MV-4-11 (cell line): ENCODE measurements at places on chromosomes 16 and 17.

DNA sequence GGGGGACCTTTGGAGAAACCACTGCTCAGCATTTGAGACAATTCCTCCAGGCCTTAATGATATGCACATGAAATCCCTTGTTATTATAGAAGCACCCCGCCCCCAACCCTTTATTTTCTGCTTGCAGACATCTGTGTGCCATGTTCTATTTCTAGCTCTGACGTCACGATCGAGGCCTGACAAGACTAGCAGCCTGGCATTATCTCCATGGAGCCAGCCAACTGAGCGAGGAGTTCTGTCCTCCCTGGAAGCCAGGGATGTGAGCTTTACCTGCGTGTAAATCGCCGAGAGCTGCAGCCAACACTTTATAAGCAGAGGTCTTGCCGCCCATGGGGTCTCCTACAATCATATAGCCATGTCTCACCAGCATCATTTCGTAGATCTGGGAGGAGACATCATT is 116.9 kb downstream of the DNAH3 start:
- no peak for DNase-seq

- no peak for DNase-seq
Measured at GRCh38 chr17:62033317-62033716, 31.8 kb downstream of the MED13 start.

- no peak for DNase-seq
Measured at GRCh38 chr17:44989552-44990138, 21.5 kb upstream of the C1QL1 start.

- DNase-seq: no peak
Measured at GRCh38 chr16:17261197-17261858, 209.4 kb downstream of the XYLT1 start.

DNA sequence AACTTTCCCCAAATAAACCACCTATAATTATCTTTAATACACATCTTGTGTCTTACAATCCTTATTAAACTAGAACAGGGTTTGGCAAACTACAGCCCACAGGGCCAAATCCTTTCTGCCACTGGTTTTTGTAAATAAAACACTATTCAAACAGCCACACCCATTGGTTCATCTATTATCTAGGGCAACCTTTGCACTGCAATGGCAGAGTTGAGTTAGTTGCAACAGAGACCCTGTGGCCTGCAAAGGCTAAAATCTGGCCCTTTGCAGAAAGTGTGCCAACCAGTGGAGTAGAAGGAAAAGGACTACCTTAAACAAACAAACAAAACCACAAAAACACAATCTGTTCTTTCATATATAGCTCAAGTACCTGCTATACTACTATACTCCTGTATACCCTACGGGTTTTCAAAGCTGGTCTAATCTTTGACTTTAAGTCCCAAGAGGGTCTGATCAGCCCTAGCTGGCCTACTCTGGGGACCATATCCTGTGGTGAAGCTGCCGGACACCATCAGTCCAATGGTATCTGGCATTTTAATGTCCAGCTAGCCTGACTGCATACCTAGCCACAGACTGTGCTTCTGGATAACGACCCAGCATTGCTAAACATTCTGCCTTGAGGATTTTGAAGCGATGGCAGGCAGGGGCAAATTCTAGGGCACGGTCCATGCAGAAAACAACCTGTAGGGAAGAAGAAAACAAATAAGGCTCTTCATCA is 23.3 kb downstream of the CNP start:
- DNase-seq: no peak

- DNase-seq: no peak
Measured at GRCh38 chr16:50765260-50765659, 23.4 kb downstream of the CYLD start.

- peak; percentile 29 for DNase-seq
Measured at GRCh38 chr17:14805348-14805747, 459.8 kb downstream of the PMP22 start.

- DNase-seq: no peak
Measured at GRCh38 chr17:32946375-32947135, 18.6 kb downstream of the TMEM98 start.

- no peak for DNase-seq
Measured at GRCh38 chr16:64543441-64543840, 578.4 kb downstream of the CDH11 start.

GRCh38 chr17:65030618-65031017 is 25.9 kb downstream of the GNA13 start:
- no peak for DNase-seq

- peak; percentile 31 for DNase-seq
Measured at GRCh38 chr16:68356919-68357286, 46.1 kb downstream of the PRMT7 start.

GRCh38 chr16:7422036-7422888 is 89.6 kb downstream of the RBFOX1 start:
- DNase-seq: no peak
